Psoas muscle (tissue), 8 donors: ENCODE measurements at places on chromosomes 16 and 17. TPM values are rescaled to one million over a fixed set of nuclear protein-coding genes. Genes with fewer than 3 reads are reported as not detected.
A peak's percentile ranks its signal among the peaks of the same experiment; 100 is the strongest.

The CASKIN1 gene
- polyA plus RNA-seq = 0.43 TPM

DNA sequence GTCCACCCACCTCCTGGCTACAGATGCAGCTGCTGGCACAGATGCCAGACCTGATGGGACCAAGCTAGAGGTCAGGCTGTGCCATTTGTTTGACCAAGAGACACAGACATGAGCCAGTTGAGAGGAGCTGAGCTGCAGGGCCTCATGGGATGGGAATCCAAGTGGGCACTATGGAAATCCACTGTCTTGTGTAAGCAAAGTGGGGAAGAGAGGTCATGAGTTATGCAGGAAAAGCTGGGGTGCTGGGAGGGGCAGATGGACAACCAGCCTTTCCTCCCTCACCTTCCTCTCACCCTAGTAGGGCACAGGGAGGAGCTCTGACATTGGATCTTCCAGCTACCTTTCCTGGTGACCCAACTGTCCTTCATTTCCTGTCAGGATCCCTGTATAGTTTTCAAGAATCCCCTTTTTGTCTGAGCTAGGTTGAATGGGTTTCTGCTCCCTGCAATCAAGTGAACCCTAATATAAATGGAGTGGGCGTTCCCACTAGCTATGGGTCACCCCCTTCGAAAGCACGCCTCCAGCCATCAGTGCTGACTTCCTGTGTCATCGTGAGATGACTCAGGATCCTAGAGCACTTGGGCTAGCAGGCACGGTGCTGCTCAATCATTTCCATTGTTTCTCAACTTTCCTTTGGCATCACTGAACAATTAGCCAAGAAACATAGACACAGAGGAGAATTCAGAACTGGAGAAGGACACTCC lies 13.6 kb downstream of the ATPAF2 start:
- DNase-seq = no peak

DNA sequence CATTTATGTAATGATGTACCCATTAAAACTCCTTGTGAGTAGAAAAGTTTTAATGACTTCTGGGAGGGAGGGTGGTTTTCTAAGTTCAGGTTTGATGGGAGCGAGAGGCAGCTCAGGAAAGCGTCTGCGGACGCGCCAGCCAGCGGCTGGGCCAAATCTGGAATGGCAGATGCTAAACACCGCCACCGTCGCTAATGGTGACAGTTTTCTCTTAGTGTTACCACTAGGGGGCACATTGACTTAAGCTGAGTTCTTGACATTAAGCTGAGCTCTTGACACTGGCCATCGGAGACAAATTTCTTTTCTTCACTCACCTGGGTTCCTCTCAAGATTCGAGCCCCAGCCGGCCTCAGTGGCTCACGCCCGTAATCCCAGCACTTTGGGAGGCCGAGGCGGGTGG lies 6.7 kb downstream of the TRPV1 start:
- no peak for DNase-seq

The PPY gene
- polyA plus RNA-seq = not detected

GRCh38 chr17:14513835-14514234 lies 213.0 kb downstream of the HS3ST3B1 start:
- DNase-seq = no peak

The ZNF385C gene
- 0.22 TPM for polyA plus RNA-seq

DNA sequence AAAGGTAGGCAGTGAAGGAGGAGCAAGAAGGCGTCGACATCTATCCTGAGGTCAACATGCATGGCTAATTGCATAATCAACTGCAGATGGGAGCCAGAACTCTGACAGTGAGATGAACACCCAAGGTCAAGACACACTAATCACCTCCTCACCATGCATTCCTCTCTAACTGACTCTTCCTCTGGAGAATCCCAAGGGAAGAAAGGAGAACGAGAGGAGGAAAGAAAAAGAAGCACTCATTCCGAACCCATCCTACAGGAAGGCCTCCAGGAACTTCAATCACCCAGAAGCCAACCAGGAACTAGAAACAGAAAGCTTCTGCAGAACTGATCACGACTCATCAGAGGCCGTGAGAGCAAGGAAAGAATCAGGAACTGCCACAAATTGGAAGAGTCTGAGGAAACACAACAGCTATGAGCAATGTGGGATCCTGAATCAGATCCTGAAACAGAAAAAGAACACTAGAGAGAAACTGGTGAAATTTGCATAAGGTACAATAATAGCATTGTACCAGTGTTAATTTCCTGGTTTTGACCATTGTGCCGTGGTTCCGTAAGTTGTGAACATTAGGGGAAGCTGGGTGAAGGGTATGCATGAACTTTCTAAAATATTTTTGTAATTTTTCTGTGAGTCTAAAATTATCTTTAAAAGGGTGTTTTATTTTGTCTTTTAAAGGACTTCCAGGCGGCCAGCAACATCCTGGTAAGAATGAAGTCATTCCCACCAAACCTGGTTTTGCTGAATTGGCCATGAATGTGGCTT lies 10.0 kb upstream of the BEAN1 start:
- DNase-seq = no peak

GRCh38 chr16:495127-495748 lies 32.3 kb upstream of the CAPN15 start:
- DNase-seq = no peak

DNA sequence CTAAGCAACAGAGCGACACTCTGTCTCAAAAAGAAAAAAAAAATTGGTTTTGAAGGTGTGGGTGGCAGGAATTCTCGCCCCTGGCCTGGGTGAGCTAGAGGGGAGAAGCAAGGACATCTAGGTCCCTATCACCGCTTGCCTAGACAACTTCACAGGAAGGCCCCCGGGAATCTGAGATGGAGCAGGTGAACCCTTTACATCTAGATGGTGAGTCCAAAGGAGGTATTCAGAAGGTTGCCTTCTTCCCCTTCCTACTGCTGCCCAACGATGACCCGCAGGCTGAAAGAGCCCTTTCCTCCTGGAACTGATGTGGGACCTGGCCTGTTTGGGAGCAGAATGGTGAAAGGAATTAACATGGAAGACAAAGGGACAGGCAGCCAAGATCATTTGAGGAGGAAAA lies 1.3 kb upstream of the CRYBA1 start:
- DNase-seq = no peak

DNA sequence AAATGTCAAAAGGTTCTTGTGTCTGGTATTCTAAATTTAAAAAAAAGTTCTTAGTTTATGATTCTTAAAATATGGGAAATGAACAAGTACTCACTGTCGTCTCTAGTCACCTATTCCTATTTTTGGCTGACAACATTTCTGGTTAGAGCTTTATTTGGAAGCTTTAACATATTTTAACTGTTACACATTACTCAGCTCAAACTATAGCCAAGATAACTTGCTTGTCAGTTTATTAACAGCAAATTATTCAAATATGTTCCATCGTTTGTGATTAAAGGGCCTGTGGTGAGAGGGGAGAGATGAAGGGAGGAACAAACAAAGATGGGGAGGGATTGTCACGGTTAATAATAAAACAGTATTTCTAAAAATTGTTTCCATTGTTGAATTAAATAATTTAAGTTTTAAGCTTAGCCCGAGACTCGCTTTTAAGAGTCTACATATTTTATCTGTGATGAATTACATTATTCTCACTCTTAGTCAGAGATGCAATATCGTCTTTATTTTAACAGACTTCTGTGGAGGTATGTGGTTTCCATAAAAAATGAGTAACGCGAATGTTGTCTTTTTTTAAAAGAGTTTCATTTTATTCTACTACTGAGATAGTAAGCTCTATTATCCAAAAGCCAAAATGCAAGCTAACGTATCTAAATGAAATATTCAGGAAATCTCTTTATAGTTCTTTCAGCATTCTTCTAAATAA lies 321.9 kb upstream of the PMFBP1 start:
- DNase-seq = no peak

DNA sequence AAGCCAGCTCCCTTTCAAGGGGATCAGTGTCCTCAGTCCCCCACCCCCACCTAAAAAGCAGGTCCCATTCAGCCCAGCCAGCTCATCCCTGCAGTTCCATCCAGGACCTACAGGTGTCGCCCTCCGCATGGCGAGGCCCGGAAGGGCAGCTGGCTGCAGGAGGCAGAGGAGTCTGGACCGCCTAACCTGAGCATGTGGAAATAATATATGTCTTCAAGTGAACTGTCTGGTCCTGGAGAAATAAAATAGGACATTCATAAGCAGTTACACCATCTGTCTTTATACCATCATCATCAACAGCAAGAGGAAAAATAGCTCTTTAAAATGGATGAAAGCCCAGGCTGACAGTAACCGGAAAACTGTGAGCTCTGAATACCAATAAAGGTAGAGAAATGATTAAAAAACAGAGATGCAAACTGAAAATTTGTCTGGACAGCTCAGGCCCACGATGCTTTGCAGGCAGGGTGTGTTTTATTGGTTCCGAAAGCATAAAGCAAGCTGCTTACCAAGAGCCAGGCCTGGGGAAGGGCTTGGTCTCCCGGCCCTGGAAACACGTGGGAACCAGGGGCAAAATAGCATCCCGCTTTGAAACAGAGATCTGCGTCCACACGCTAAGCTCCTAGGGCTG lies 215.2 kb downstream of the ZFHX3 start:
- peak; percentile 89 for DNase-seq

The SMIM36 gene
- polyA plus RNA-seq = not detected

The RILP gene
- 49.9 TPM for polyA plus RNA-seq

The PRDM7 gene
- not detected for polyA plus RNA-seq

The TAT gene
- polyA plus RNA-seq = not detected

DNA sequence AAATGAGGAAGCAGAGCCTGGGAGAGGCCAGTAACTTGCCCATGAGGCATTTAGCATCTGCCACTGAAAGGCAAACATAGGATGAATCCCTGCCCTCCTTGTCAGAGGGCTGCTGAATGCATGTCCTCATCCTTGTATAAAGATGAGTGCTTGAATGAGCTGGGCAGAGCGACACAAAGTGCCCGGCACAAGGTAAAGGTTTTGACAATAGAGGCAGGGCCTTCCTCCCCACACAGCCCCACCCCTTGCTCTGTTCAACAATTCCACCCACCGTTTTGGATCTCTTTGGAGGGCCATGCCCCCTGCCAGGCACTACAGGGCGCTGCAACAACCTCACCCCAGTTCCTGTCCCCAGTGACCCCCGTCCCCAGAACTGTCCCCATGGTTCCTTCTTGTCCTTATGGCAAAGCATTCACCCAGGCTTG lies 1.4 kb upstream of the KRT19 start:
- no peak for DNase-seq

GRCh38 chr17:80109713-80110446 lies 8.5 kb downstream of the GAA start:
- DNase-seq = peak; percentile 42

- DNase-seq = no peak
These were observed 885.8 kb downstream of the KCNJ2 start for GRCh38 chr17:71055128-71055527.

GRCh38 chr16:11583166-11583565 lies 3.6 kb downstream of the LITAF start:
- peak; percentile 8 for DNase-seq

- DNase-seq = no peak
These were observed 74.1 kb downstream of the KLHDC4 start for GRCh38 chr16:87691686-87692079.

The PPP1R27 gene
- polyA plus RNA-seq = 603 TPM

The OTOP3 gene
- polyA plus RNA-seq = not detected

DNA sequence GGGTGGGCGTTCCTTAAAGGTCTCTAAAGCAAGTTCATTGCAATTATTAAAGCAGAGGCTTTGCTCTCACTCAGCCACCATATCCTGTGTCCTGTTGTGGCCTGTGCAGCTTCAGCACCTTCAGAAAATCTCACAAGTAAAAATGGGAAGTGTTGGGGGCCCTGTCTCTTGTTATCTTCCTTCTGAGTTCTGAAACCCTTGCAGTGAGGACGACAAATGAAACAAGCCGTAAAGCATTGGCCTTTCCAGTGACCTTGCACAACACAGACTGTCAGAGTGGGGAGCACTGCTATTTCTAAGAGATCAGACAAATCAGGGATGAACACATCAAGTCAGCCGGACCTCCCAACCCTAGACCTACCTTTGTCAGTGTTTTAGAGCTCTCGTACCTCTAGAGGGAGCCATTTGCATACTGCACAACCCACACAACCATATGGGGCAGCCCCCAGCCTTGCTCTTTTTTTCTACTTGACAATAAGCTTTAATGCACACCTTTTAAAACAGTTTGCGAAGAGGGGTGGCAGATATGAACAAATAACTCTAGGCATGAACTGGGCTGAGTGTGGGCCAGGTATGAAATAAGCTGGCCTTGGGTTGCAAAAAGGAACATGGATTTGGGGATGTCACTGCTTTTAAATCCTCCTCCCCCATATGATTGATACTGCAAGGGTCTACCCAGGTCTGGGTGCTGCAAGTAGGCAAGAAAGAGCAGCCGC lies 89.8 kb downstream of the KATNIP start:
- DNase-seq = no peak

DNA sequence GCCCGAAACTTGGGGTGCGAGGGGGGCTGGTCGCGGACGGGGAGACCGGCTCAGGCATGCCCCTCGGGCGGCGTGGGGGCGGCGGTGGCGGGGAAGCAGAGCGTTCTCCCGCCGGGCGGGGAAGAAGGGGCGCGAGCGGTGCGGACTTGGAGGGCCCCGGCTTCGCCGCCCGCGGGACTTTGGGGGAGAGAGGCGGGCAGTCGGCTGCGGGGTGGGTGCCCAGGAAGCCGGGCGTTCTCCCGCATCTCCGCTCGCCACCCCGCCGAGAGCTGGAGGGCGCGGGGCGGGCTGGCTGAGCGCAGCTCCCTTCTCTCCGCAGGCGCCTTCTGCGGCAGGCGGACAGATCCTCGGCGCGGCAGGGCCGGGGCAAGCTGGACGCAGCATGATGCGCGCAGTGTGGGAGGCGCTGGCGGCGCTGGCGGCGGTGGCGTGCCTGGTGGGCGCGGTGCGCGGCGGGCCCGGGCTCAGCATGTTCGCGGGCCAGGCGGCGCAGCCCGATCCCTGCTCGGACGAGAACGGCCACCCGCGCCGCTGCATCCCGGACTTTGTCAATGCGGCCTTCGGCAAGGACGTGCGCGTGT lies 772 bp downstream of the NTN1 start:
- DNase-seq = peak; percentile 63

The OR4D1 gene
- 0.03 TPM for polyA plus RNA-seq

GRCh38 chr17:58686980-58687379 lies 4.9 kb downstream of the TEX14 start:
- no peak for DNase-seq

DNA sequence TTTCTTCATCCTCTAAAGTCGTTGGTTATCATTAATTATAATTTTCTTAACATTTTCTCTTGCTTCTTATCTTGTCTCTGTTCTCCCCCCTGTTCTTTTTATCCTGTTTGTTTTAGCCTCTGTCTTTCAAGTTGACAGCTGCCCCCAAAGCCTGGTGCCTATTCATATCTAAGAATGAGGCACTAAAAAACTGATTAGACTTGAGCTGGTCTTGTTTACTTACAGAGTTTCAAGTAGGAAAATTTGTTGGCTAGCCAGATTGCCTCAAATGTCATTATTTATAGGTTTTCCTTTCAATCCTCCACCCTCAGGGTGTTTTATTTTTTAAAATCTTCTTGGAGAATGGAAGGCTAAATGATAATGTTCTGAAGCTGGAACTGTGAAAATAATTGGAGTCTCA lies 236.0 kb downstream of the UTP18 start:
- DNase-seq = no peak

- DNase-seq = no peak
These were observed 28.6 kb downstream of the MYO18A start for GRCh38 chr17:29151567-29151966.
